BJ (cell line): ENCODE measurements at places on chromosomes 12 and 14.

DNA sequence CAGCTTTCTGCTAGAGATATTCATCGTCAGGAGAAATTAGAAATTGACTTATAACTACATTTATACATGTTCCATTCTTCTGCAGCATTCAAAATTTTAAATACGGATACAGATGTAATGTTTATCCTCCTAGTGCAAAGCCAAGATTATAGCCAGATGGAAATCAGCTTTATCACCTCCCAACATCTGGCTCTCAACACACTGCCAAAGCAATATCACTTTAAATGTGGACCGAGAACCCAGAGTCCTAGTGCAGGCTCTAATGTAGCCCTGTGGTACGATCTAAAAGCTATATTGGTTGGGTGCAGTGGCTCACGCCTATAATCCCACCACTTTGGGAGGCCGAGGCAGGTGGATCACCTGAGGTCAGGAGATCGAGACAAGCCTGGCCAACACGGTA lies 6.5 kb downstream of the MLH3 start:
- DNase-seq = no peak

- no peak for DNase-seq
Measured at GRCh38 chr12:46917821-46918220, 92.0 kb upstream of the SLC38A4 start.

- DNase-seq = no peak
Measured at GRCh38 chr14:64324895-64325294, 30.7 kb upstream of the ESR2 start.

DNA sequence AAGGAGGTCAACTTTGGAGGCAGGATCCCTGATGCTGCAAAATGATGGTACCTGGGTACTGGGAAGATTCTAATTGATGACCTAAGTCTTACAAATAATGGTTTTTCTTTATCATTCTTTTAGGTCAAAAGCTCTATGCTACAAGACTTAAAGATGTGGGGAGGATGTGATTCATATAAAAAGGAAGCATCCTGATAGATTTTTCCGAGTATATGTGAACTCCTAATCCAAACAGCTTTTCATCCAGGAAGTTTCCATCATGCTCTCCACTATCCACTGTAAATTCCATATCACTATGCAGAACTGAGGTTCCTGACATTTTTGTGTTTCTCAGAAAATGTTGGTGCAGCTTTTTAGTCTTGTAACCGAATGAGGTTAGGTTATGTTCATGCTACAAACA lies 293.2 kb downstream of the PAWR start:
- no peak for DNase-seq

- DNase-seq = no peak
Measured at GRCh38 chr14:67680941-67681340, 6.5 kb upstream of the VTI1B start.

DNA sequence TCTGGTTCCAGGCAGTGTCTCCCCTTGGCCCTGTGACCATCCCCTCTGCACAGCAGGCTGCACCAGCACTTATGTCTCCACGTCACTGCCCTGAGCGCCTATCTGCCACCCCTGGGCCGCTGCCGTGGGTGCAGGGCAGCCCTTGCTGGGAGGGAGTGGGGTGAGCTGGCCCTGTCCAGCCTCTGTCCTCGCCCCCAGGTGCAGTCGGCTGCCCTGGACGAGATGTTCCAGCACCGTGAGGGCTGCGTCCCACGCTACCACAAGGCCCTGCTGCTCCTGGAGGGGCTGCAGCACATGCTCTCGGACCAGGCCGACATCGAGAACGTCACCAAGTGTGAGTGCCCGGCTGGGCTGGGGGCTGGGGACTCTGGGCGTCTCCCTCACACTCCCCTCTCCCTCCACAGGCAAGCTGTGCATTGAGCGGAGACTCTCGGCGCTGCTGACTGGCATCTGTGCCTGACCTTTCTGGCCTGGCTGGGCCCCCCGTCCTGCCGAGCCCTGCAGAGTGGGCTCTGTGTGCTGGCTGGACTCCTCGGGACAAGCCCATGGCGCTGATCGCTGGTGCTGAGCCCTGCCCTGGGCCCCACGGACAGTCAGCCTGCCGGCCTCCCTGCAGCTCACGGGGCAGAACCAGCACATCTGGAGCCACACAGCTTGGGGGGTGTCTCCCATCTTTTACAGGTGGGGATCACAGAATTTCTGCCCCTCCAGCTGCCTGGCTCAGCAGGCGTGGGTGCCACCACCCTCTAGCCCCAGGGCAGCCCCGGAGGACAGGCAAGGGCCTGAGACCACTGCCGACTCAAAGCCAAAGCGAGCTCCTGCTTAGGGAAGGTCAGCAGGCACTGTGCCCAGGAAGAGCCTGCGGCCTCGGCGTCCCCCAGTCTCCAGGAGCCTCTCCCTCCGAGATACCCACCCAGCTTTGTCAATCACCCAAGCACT lies 7.9 kb upstream of the PUS1 start:
- no peak for DNase-seq

- no peak for DNase-seq
Measured at GRCh38 chr14:20956376-20956976, 1.2 kb downstream of the RNASE2 start.

DNA sequence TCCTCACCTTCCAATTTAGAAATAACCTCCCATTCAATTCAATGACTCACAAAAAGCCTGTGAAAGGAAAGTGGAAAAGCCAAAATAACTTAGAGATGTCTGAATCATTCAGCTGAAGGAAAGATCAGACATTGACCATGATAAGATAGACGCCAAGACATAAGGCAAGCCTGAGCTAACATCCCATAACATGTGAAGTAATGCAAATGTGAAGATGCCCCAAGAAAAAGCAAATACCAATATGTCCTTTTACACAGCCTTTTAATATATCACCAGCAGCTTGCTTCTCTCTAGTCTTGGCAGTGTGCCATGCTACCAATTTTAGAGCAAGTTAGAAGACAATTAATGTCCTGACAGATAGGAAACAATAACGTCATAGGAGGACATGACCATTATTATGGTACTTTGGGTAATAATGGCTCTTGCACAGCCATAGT lies 2.4 kb upstream of the NUMB start:
- DNase-seq = no peak

DNA sequence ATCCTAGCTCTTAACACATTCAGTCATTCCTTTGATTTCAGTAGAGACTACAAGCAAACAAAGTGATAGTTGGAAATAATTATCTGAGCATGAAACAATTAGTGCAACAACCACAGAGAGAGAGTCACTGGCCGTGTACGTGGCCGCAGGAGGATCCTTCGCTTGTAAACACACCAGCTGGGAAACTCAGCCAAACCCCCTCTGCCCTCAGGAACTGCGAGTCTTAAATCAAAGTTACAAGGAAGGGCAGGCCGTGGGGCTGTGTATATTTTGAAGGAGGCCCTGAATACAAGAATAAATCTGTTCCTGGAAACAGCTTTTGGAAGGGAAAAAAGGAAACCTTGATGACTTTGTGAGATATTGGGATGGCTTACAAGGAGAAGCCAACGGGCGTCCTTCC lies 164.5 kb downstream of the ANO2 start:
- DNase-seq = no peak

- DNase-seq = no peak
Measured at GRCh38 chr12:107284692-107285091, 191.3 kb upstream of the CRY1 start.

DNA sequence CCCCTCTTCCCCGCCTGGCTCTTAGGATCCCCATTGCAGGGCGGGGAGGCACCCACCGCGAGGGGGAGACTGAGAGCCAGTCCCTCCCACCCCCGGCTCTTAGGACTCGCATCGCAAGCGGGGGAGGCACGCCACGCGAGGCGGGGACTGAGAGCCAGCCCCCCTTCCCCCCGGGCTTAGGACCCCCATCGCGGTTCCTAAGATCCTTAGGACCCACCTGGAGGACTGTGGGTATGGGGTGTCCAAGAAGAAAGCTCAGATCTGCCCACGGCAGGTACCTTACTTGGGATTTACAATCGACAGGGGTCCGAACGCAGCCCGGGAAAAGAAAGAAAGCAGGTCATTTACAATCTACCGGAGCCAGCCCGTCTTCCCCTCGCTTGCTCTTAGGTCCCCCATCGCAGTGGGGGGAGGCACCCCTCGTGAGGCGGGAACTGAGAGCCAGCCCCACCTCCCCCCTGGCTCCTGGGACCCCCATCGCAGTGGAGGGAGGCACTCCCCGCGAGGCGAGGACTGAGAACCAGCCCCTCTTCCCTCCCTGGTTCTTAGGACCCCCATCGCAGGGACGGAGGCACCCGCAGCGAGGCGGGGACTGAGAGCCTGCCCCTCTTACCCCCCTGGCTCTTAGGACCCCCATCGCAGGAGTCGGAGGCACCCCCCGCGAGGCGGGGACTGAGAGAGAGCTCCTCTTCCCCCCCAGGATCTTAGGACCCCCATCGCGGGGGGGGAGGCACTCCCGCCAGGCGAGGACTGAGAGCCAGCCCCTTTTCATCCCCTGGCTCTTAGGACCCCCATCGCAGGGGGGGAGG lies 43.7 kb downstream of the DDX11 start:
- DNase-seq = no peak

DNA sequence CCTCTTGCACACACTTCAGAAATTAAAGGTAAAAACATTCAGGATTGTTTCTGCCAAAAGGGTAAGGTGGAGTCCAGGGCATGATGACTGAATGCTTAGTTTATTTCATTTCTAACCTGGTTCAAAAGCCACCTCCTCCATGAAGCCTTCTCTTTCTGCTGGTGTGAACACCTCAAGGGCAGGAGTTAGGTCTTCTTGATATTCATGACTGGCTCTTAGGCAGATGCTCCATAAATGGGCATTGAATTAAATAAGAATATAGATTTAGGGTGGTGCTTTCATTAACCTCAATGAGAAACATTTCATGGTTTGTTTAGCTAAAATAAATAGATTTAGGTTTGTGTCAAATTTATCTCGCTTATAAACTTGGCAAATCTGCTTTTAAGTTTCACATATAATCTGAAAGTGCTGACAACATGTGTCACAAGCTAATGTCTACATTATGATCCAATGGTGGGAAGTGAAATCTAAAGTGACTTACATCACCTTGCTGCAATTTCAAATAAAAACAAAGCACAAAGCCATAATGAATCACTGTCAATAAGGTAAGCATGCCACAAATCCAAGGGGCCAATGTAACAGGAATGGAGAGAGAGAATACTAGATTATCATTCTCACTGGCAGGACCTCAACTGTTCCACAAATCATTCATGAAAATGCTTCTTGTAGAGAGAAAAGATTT lies 72.7 kb upstream of the GRIP1 start:
- DNase-seq = no peak

DNA sequence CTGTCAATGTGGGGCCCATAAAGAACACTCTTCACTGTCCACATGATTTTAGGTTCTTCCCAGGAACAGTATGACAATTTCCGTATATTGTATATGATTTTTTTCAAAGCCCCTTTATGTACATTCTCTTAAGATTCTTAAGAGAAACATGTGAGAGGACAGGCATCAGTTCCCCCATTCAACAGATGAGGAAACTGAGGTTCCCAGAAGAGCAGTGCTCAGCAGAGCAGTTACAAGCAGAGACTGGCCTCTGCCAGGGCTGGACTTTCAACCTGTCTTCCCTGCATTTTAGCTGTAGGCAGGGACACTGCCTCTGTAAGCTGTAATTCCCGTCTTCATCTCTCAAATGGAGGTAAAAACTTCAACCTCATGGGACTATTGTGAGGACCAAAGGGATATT lies 77.7 kb downstream of the RBM19 start:
- no peak for DNase-seq

DNA sequence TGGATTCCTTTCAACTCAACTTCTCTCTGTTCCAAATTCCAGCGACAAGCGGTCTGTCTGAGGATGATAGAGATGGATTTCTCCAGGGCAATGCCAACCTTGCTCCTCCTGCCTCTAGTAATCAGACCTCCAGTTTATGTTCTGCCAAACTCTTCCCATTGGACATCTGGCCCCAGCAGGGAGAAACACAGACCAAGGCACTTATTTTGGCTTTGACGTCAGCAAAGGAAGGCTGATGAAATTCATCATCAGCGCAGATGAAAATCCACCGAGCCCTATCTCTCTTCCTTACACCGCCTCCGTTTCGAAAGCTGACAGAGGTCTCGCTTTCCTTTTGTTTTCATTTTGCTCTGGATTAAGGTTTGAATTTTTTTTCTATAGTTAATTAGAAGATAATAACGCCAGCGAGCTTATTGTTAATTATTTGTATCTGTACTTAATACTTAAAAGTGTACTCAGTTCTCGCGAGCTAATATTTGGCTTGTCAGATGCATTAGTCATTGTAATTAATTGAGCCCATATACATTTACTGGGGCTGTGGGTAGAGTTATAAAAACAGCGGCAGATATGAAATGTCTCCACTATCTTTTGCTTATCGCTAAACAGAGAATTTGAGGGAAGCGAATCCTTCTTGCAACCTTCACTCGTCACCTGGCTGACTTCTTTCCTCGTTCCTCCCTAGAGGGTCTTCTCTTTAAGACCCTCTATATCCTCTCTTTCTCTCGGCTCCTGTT lies 35.9 kb upstream of the MED13L start:
- no peak for DNase-seq

- no peak for DNase-seq
Measured at GRCh38 chr12:57851552-57851951, 5.0 kb upstream of the CTDSP2 start.

GRCh38 chr12:122929812-122930211 lies 33.9 kb upstream of the VPS37B start:
- no peak for DNase-seq

DNA sequence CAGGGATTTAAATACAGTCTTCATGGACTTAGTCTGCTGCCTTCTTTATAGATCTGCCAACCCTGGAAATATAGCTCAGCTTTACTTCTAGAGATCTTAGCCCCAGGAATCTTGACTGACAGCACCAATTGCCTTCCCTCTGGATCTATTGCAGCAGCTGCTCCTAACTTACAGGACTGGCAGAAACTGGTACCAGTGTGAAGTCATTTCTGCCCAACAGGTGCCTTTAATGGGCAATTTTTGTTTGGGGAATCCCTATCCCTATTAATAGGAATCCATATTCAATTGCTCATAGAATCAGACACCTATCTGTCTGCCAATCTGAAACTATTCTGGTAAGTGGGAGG lies 27.2 kb downstream of the SPX start:
- DNase-seq = no peak

DNA sequence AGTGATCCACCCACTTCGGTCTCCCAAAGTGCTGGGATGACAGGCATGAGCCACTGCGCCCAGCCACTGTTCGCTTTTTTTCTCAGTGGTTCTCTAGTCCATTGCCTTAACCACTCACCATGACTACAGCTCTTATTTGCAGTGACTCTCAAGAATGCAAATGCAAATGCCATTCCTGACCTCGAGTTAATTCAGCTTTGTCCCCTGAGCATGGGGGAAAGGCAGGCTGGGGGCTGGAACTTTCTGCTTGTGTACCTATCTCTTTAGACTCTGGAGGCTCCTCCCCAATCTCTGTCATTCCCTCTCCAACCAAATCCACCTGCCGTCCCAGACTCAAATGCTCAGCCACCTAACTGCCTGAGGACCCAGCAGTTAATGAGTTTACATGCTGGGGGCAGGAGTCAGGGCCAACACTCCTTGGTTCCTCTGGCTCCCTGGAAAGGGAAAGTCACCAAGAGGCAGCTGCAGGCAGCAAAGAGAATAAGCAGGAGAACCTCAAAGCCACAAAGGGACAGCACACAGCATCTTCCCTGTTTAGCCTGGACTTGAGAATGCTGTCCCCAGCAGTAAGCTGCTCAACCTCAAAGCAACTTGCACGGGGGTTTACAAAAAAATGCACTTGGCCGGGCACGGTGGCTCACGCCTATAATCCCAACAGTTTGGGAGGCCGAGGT lies 5.3 kb upstream of the HNF1A start:
- no peak for DNase-seq
